ENCODE measurements at places on chromosomes 1 and 21.

DNA sequence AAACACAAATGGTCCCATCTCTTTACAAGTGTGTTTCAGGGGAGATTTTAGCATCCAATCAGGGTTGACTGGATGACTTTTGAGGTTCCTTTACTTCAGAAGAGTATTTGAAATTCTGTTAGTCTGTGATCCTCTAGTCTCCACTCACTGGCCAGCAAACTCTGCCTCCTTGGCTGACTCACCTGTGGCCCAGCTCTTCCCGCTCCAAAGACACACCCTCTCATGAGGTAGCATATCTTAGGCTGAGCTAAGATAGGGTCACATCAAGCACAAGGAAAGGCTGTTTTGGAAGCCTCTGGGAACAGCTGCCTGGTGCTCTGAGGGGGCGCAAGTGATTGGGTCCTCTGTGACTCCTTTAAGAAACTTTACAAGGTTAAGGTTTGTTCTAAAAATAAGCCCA, 102.3 kb upstream of the FGGY start:
- no peak for DNase-seq

DNA sequence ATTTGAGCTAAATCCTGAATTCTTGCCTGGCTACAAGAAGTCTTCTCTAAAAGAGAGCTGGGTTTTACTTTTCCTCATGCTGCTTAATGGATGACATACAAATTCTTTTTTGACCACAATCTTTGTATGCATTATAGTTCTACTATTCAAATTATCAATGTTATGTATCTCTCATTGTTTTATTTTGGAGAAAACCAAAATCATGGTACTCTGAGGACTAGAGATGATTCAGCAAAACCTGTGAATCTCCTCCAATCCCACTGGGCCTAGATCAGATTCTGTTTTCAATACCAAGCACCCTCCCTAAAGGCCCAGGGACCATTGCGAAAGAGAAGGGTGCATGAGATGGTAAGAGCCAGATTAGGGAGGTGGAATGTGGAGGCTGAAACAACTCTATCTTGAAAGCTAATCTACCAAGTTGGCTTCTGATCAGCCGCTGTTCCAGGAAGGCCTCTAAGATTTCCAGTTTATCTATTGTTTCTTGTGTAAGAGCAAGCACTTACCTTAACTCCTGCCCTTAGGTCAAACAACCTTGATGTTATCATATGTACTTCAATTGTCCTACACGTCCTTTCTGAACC, 547.2 kb downstream of the PLPP3 start:
- DNase-seq, result no peak

DNA sequence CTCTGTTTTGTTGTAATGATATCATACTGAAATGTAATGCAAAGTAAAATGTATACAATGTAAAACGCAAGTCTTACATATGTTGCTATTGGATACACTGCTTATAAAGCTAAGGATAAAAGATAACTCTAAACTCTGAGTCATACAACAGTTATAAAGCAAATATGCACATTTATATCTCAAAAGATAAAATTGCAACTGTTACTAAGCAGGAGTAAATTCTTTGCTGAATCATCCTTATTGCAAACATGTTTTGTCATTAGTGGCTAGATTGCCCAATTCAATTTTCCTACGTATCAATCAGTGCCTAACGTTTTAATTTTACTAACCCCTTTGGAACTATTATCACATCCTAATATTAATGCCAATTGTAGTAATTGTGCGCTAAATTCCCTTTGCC, 762.9 kb downstream of the LTN1 start:
- no peak for DNase-seq

DNA sequence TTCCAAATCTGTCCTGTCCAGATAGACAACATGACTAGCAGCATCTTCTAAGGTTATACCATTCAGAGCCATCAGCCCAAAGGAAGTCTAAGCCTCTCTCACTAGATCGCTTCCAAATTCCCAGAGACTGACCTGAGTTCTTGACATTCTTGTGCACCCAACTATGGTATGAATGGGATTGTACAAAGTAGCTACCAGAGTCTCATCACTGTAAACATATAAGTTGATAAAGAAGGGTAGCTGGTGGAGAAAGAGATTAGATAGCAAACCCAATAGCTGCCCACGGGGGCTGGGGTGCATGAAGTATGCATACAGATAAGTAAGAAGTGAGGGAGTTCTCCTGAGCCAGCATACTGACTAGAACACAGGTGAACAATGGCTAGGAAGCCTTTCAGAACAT, 180.0 kb downstream of the PLPP3 start:
- no peak for DNase-seq

DNA sequence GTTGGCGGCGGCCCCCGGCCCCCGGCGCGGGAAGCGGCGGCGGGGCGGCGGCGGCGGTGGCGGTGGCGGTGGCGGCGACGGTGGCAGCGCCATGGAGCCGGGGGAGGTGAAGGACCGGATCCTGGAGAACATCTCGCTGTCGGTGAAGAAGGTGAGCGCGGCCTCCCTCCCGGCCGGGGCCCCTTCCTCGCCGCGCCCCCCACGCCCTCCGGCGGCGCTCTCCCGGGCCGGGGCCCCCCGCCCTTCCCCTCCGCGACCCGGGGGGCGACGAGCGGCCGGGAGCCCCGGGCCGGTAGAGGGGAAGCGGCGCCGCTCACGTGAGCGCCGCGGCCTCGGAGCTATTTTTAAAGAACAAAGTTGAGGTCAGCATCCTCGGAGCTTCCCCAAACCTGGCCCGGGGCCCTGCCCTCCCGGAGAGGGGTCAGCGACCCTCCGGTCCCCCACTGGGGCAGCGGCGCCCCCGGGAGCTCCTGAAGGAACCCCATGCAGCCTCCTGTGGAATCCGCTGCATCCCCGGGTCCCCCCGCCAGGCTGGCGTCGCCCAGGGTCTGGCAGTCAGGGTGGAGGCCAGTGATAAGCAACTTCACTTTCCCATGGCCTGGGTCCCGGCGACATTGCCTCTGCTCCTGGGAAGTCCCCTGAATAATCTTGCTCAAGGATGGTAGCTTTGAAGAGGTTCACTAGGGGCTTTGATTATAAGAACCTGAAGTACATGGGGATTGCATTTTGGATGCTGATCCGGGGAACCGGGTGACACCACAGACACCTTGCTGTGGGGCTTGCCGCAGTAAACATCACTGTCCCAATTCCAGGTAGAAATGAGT, 560 bp downstream of the PLEKHM2 start:
- peak; percentile 65 for DNase-seq

GRCh38 chr1:8524627-8525157, 206.8 kb downstream of the SLC45A1 start:
- DNase-seq, result no peak

GRCh38 chr1:212007886-212008285, 27.5 kb downstream of the INTS7 start:
- DNase-seq, result no peak

DNA sequence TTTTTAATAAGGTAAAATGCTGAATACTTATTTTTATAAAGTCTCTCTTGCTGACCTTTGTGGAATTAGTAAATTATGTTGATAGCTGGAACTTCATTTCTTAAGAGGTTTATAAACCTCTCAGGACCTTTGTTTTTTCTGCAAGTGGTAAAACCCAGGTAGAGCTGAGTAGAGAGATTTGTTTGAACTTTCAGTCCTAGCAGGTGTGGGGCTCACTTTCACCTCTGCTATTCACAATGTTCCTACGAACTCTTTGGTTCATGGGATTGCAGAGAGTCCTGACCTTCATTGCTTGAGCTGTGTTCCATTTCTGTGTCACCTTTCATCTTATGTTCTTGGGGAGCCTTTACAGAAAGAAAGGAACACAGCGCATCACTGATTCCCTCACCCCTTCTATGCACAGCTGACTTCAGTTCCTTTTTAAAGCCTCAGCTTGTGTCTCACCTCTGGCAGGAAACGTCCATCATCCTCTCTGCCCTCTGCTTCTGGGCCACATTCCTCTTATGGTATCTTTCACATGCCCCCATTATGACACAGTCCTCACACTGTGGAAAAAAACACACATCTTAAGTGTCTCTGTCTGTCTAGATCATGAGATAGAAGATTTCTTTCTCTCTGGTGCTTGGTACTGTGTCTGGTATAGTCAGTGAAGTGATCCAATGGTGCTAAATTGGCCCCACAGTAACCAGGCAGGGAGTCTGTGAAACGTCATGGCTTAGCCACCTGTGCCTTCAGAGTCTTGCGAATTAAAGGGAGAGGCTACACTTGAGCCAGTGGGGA, 262.5 kb upstream of the B3GALT2 start:
- DNase-seq, result no peak

DNA sequence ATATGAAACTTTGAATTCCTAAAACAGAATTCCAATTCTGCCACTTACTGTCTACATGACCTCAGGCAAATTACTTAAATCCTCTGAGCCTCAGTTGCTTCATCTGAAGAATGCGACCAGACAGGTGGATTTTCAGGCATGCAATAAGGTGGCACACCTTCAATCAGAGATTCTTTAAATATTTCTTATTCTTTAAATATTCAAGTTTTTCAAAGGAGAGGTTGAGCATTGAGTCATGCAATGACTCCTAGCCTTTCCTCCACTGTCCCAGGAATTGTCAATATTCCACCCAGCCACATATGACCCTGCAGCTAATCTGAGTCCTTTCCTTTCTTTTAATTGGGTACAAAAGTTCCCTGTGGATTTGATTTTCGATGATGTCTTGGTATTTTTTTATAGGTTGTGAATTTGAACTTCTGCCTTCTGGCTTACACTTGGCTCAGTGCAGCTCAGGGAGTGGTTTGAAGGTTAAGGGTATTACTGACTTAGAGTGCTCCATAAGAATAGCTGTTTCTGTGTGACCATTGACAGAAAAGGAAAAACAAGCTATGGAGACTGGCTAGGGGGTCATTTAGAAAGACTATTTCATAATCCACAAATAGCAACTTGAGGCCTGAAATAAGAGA, 52.2 kb upstream of the PRDX6 start:
- DNase-seq, result no peak

GRCh38 chr1:187630653-187631380, 802.1 kb downstream of the PLA2G4A start:
- no peak for DNase-seq

All from HEK293T (cell line).